OCI-LY7 (cell line): ENCODE measurements at places on chromosomes 12 and 14. TPM values are rescaled to one million over a fixed set of nuclear protein-coding genes. Genes with fewer than 3 reads are reported as not detected.
A peak's percentile ranks its signal among the peaks of the same experiment; 100 is the strongest.

DNA sequence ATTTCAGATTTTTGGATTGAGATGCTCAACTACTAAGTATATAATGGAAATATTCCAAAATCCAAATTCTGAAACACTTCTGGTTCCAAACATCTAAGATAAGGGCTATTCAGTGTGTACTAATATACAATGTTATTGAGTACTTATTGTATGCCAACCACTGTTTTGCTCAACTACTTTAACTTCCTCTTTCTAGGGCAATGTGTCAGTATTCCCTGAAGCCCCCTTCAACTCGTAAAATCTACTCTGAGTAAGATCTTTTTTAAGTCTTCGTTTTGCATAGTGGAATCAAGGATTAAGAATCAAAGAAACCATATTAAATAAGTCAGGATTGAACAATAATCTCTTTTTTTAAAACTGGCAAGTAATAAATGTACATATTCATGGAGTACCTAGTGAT, 45.5 kb downstream of the SPATA7 start:
- no peak for DNase-seq

- DNase-seq = no peak
These were observed 669 bp upstream of the PKP2 start for GRCh38 chr12:32897281-32897610.

DNA sequence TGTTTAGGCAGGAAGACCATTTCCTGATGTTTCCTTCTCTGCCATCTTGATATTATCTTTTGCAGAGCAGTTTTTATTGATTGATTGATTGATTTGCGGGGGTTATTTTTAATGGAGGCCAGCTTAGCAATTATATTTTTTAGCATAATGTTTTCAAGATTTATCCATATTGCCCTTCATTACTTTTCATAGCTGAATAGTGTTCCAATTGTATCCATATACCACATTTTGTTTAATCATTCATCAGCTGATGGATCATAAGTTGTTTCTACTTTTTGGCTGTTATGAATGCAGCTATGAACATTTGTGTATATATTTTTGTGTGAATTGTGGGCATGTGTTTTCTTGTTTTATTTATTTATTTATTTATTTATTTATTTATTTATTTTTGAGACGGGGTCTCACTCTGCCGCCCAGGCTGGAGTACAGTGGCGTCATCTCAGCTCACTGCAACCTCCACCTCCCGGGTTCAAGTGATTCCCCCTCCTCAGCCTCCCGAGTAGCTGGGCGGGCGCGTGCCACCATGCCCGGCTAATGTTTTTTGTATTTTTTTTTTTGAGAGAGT, 20.9 kb upstream of the RCOR1 start:
- no peak for DNase-seq

Gene LTBP2
- 0.15 and 0.35 TPM in 2 replicates for total RNA-seq

DNA sequence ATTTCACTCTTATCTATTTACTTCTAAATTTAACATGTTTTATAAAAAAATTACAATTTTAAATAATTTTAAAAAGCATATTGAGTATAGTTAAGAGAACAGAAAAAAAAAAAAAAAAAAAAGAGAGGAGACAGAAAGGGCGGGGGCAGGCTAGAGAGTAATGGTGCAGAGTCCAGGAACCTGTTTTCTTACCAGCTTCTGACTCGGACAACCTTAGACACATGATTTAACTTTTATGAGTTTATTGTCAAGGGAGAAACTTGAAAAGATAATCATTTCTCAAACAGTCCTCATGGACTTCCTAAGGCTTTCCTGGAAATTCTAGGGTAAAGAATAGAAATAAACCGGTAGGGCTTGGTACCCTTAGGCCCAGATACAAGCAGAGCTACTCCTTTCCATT, 84.3 kb downstream of the RPS6KA5 start:
- no peak for DNase-seq

DNA sequence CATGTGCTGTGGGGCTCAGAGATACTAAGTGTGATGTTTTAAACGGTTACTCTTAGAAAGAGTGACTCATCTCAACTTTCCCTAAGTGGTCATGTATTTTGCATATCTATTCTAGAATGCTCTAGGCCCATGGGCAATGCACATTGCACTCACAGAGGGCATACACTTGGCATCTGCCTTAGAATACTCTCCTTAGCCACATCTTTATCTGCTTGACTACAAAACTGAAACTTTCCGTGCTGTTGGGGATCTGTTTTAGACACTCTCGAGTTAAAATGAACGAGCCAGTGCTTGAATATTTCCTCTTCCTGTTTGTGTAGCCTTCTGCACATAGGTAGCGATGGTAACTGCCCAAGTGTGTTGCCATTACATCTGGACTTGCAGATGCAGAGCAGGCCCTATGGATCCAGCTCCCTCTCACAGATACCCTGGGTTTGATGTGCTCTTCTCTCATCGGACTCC, 180.5 kb downstream of the CAND1 start:
- DNase-seq = peak; percentile 28

DNA sequence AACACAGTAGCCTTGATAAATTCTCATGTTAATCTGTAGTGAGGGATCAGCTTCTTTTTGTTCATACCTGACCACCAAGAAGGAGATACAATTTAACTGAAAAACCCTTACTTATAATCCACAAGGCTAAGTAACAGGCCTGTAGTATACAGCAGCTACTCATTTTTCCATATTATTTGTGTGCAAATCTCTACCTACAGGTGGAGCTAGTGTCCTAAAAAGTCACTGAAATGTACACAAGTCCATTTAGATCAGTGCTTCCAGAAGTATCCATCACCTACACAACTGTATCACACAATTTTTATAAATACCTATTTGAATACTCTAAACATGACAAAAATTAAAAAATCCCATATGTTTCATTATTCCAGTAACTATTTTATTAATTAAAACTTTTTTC, 173.2 kb downstream of the SLC35F4 start:
- peak; percentile 23 for DNase-seq
